ENCODE measurements at places on chromosomes 12 and 14.

DNA sequence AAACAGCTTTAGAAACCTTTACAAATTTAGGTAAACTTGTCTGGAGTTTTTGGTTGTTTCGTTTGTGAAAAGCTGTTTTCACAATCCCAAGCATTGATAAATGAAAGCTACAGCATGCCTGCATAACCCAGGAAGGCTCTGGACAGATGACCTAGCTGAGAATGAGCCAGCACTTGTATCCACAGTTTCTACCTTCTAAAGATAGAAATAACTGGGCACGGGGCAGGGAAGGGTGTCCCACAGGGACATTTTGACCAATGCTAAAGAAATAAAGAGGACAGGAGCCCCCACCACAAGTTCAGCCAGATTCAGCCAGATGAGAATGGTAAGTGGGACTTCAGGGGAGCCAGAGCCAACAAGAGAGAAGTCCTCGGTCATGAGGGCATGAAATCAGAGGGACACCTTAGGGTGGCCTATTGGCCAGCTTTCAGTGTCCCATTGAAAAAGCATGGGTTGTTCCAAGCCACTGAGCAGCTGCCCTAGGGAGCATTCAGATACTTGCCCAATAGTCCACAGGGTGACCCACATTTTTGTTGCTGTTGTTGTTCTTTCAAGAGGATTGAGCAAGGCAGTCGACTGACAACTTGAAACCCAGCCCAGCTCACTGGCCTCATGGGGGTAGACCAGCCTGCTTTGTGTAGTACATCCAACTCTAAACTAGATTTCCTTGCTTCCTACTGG, 140.3 kb upstream of the NUDT4 start:
- no peak for DNase-seq

GRCh38 chr14:93033983-93034670, 81.6 kb downstream of the ITPK1 start:
- DNase-seq, result peak; percentile 14

GRCh38 chr12:43758247-43758727, 303 bp downstream of the PUS7L start:
- no peak for DNase-seq

GRCh38 chr14:65043893-65044595, 57.3 kb downstream of the FNTB start:
- DNase-seq, result no peak

DNA sequence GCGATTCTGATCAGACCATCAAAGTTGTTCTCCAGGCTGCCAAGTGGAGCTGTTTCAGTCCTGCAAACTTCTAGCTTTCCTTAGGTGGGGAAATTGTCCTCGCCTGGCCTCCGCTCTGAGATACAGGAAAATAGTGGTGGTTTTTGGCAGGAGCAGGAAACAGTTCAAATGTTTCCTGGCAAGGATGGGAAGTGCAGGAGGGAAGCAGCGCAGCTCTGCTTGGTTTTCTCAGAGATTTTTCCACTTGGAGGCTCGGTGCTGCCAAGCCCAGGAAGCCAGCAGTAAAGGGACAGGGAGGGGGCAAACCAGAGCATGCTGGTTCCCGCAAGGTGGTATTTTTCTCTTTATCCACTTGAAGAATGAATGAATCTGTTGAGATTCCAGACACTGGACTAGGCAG, 17.0 kb downstream of the TMEM63C start:
- DNase-seq, result no peak

- DNase-seq, result no peak
These were observed 16.7 kb downstream of the PPP1R13B start for GRCh38 chr14:103830511-103831270.

GRCh38 chr14:20603813-20604690, 12.9 kb upstream of the RNASE12 start:
- DNase-seq, result no peak

DNA sequence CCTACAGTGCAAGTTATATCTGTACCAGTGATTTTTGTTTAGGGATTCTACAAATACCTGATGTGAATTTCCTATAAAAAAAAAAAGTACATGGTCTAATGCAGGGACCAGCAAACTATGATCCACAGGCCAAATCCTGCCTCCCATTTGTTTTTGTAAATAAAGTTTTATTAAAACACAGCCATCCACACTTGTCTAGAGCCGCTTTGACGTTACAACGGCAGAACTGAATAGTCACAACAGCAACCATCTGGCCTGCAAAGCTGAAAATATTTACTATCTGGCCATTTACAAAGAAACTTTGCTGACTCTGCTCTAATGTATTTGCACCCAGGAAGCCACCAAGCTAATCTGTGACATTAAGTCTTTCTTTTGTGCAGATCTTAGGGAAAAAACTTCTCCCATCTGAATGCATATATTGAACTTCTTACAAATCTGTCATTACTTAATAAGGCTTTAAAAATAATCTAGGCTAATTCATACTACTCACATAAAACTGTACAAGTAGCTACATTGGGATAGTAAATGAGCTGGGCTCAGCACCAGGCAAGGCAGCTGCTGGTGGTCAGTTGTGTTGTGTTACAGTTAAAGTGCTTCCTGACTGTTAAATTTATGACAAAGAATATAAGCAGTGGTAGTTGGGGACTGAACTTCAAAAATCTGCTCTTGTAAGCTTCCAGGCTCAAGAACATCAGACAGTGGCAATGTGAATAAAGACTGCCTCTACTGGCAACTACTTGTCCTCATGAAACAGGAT, 303.3 kb downstream of the MED13L start:
- DNase-seq, result no peak

- DNase-seq, result no peak
These were observed 291.3 kb downstream of the NPAS3 start for GRCh38 chr14:33230021-33230420.

DNA sequence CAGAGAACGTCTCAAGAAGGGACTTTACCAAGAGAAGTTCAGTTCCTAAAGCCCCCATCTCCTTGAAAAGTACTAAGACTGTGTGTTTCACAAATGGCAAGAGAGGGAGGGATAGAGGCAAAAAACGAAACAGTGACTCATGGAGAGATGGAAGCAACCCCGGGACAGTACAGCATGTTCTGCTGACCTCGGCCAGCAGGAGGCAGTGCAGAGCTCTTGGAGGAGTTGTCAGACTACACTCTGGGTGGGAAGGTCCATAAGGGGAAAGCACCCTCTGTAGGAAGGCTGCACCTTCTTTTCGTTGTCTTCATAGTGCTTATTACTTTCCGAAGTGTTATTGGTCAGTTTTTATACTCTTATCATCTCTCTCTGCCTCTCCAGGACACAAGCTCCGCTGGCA, 525.2 kb upstream of the CCDC196 start:
- peak; percentile 26 for DNase-seq

GRCh38 chr12:61854902-61855301, 405.3 kb upstream of the USP15 start:
- no peak for DNase-seq

GRCh38 chr12:121430833-121431415, 31.0 kb downstream of the RNF34 start:
- DNase-seq, result no peak

GRCh38 chr12:14774074-14774905, 29.0 kb downstream of the WBP11 start:
- peak; percentile 58 for DNase-seq

DNA sequence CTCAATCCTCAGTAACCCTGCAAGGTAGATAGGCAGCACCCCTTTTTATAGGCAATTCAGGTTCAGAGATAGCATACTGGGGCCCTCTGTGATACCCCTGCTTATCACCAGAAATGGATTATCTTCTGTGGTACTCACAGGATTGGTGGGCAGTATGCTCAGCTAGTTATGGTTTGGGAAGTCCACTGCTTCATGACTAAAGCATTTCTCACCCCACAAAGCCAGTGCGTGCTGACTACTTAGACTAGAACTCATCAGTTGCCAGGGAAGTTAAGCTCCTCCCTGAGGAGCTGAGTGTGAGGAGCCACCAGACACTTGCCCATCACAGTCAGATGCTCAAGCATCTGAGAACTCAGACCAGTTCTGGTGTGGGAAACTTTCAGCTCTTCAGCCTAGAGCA, 76.3 kb downstream of the SCAF11 start:
- no peak for DNase-seq

DNA sequence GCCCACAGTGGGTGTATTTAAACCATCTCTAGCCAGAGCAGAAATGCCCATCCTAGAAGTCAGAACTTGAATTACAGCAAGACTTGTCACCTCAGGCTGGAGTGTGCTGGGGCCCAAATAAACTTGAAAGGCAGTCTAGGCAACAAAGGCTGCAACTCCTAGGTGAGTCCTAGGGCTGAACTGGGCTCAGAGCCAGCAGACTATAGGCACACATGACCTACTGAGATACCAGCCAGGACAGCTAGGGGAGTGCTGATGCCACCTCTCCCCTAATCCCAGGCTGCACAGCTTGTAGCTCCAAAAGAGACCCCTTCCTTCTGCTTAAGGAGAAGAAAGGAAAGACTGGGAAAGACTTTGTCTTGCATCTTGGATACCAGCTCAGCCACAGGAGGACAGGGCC, 106.0 kb downstream of the TXNDC16 start:
- DNase-seq, result no peak

DNA sequence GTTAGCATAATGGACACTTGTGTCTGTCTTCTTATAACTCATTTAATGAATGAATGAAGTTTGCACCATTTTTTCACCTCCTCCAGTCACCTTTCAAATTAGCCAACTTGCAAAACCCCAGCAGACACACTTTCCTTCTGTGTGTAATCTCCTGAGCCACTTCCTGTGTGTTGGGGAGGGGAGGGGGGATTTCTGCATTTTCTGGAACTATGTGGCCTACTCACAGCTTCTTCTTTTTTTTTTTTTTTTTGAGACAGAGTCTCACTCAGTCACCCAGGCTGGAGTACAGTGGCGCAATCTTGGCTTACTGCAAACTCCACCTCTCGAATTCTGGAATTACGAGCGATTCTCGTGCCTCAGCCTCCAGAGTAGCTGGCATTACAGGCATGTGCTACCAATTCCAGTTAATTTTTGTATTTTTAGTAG, 4.1 kb upstream of the SERPINA1 start:
- DNase-seq, result no peak

GRCh38 chr12:92034858-92035401, 110.7 kb downstream of the BTG1 start:
- DNase-seq, result no peak

- no peak for DNase-seq
These were observed 446 bp downstream of the STAC3 start for GRCh38 chr12:57250541-57250940.

DNA sequence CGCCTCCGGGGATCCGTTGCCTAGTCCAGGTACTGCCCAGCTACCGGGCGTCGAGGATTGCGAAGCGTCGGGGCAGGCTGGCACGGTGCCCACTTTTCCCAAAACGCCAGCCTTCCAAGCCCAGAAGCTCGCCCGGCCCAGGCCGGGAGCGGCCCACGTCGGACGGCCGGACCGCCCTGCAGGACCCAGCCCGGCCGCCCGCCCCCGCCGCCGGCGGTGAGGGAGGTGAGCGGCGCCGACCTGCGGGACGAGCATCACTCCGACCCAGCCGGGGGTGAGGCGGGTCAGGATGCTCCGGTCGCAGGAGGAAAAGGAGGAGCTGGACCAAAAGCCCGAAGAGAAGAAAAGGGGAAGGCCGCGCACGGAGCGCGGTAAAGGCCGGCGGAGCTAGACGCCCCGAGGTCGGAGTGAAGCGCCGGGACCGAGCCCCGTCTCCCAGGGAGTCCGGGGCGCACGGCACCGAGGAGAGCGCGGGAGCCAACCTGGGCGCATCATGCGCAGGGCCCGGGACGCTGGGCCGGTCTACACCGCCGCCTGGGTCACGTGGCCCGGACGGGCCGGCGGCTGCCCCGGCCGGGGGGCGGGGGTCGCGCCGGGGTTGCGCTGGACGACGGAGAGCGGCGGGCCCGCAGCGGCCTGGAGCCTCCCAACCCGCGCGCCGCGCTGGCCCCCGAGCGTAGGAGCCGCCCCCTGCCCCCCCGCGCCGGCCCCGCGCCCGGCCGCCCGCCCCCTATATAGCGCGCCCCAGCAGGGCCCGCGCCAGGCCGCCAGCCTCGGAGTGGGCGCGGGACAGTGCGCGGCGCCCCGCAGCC, at the start of gene AQP5:
Gene AQP5, plus strand, starts transcription at position 762 of the 812 bp plus-strand sequence. CDS start 146 bp downstream, outside the sequence.
- no peak for DNase-seq

GRCh38 chr12:28294300-28294699, 104.0 kb downstream of the CCDC91 start:
- DNase-seq, result no peak

DNA sequence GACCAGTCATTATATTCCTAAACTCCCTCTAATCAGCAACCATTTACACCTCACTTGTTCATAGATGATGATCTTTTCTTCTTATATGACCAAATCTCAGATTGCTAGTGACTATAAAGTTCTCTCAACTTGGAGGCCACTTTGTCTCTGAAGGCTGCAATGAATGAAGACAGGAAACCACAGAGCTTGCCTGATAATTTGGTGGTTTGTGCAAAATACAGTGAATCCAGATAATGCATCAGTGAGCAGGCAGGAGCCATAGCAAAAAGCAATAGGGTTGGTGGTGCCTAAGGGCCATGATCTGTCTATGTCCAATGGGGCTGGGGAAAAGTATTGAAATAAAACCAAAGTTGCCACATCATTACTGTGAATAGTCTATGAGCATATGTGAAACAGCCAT, 123.8 kb upstream of the LRFN5 start:
- DNase-seq, result no peak

DNA sequence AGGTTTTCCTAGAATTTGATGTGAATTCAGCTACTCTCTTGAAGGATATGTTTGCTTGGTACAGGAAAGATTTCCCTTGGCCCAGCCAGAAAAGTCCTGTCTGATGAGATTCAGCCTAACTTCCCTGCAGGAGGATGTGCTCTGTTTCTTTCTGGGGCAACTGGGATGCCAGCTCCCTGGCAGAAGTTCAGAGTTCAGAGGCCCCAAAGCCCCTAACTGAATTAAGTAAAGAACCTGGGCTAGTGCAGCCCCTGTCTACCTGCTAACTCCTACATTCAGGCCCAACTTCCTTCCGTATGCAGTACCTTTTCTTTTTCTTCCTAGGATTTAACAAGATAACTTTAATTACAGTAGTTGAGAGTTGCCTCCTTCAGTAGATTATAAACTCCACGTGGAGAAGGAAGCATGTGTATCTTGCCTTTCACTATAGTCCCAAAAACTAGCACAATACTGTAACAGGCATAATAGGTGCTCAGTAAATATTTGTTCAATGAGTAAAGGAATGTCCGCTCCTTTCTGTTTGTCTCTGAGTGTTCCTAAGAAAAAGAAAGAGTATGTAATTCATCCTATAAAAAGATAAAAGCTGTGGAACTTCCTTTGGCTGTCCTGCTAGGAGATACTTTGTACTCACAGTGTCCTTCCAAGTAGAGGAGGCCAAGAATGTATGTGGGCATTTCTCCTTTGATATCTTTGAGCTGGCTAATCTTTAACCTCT, 141.0 kb downstream of the SLC8A3 start:
- no peak for DNase-seq

GRCh38 chr12:43357141-43357540, 194.9 kb downstream of the ADAMTS20 start:
- no peak for DNase-seq

GRCh38 chr12:84619053-84619571, 293.5 kb downstream of the SLC6A15 start:
- DNase-seq, result no peak

All from stimulated activated CD8-positive, alpha-beta memory T cell treated with anti-CD3 and anti-CD28 coated beads, Interleukin-7, amount 100 ng/mL, for 1 hour (primary cell).